Hematopoietic multipotent progenitor cell (in vitro differentiated cells): ENCODE measurements at places on chromosomes 3 and 15. TPM values are rescaled to one million over a fixed set of nuclear protein-coding genes. Genes with fewer than 3 reads are reported as not detected.

Gene ITIH3
- total RNA-seq, result not detected

Gene SLC38A3
- total RNA-seq, result under 0.01 TPM

DNA sequence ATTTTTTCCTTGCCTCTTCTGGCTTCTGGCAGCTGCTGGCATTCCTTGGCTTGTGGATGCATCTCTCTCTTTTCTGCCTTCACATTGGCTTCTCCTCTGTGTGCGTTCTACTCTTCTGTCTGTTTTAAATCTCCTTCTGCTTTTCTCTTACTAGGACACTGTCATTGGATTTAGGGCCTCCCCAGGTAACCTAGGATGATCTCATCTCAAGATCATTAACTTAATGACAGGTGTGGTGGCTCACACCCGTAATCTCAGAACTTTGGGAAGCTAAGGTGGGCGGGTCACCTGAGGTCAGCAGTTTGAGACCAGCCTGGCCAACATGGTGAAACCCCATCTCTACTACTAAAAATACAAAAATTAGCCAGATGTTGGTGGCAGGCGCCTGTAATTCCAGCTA lies 40.9 kb upstream of the ULK4 start:
- no peak for DNase-seq

DNA sequence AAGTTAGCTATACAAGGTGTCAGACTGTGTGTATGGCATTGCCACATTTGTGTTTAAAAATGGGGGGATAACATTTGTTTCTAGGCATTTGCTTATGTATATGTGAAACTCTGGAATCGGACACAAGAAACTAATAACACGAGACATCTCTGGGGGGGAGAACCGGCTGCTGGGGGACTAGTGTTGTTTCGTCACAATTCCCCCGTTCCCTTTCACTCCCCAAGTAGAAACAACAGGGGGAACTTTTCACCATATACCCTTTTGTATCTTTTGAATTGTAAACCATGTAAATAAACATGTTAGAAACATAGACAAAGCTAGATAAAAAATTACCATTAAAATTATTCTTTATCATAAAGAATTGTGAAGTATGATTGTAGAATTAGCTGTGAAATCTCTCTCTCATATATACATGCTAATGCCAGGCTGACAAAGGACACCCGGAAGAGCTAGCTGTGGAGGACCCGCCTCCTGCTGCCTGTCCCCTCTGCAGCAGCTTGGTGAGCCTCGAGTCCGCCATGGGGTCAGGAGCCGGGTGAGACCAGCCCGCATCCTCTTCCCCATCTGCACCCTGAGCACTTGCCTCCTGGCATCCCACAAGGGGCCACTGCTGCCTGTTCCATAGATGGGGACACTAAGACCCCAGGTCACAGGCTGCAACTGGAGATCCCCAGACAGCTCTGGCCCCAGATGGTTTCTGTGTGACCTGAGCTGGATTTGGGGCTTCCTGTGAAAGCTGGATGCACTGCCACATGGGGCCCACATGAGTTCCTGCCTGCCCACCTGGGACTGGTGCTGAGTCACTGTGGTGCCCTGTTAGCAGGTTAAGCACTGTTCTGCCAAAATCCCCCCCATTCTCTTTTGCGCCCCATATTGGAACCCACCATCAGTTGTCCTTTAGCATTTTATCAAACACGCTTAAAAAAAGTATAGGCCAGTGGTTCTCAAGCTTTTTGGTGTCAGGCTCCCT lies 91.6 kb downstream of the IQSEC1 start:
- DNase-seq, result no peak

- DNase-seq, result no peak
These were observed 227.7 kb upstream of the SOX2 start for GRCh38 chr3:181484026-181484425.

DNA sequence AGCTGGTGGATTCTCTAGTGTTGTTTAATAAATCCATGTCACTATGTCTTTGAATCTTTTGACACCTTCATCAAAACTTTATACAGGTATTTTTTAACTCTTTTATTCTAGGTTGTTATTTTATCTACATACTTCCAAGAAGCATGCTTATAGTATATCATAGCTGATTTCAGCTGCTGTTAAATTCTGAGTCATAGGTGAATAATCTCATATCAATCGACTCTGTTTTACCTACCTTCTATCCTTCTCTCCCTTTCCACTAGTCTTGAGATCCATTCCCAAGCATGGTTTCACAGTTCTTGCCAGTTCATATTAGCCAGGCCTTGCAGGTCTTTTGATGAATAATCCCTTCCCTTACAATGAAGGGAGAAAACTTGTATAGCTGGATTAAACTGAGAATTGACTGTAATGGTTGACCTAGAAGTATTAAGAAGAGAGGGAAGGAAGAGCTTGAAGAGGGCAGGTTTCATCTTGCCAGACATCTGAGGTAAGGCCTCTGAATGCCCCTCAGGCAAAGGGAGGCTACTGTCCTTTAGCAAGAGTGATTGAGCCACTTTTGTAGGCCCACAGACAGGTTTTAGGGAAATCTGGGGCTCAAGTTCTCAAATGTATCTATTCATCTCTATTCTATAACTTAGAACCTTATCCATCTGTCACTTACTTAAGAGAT lies 146.4 kb downstream of the EPHA6 start:
- DNase-seq, result no peak

GRCh38 chr15:29066310-29066709 lies 180.5 kb downstream of the APBA2 start:
- no peak for DNase-seq

DNA sequence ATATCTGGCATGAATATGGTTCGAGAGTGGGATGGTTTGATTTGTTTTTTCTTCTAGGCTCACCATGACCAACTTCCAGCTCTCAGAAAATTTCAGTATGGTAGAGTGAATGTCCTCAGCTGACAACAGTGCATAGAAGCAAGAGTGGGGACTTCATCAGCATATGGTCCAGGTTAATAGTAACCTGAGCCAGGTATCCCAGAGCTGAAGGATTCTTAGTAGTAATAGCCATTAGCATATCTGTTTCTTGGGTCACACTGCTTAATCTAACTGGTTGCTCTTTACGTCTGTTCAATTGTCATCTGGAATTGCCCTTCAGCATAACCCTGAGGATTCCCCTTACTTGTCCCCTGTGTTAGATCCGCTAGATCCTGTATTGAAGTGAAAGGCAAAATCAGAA lies 151.8 kb downstream of the GMNC start:
- DNase-seq, result no peak

DNA sequence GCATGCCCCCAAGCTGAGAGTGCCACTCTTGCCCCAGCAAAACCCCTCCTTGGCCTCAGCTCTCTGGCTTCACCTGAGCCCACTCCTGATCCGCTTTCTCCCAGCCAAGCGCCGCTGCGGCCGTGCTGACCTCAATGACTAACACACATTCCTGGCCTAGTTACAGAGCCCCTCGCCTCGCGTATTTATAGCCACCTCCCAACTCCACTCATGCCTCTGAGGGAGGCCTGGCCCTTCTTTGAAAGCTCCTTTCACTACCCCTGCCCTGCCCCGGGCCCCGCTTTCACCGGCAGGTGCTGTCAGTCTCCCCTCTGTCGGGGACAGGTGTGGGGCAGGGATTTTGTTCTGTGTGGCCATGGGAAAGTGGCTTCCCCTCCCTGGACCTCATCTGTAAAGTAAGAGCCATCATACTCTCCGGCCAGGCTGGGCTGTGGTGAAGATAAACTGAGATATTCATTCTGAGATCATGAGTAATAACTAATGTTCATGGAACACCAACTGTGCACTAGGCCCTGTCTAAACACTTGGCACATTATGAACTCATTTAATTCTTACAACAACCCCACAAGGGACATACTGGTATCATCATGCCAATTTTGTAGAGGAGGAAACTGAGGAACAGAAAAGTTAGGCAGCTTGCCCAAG lies 13.2 kb upstream of the ATP2B2 start:
- no peak for DNase-seq

GRCh38 chr15:69661871-69662644 lies 209.4 kb downstream of the RPLP1 start:
- no peak for DNase-seq

- no peak for DNase-seq
These were observed 364.4 kb upstream of the ARHGEF26 start for GRCh38 chr3:153756816-153757215.

DNA sequence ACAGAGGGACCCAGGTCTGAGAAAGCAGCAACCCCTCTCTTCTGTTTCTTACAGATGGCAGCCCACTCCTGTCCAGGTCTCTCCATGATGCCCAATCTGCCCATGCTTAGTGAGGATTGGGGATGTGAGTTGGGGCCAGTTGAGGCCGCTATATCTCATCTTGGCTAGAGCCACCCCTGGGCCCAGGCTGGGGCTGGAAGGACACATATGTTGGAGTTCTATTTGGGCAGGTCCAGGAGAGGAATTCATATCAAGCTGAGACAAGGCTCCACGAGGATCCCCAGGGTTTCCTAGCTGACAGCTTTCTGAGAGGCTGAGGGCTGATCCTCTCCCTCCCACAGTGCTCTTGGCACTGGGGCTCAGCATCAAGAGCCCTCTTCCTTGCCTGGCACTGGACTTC lies 11.4 kb downstream of the TGM5 start:
- no peak for DNase-seq

DNA sequence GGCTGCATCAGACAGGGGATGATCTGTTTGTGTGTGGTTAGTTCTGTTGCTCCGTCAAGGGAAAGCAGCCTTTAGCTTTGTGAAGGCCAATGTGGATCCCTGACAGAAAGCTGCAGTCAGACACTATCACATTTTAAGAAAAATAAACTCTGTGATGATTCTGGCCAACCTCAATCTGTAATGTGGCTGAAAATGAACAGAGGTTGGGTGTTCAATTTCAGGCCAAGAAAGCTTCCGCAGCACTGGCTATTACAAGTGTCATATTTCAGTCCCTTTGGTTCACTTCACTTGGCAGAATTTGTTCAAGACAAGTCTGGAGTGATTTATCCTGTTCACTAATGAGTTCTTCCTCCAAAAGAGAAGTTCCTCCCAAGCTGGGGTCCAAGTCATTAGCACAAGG lies 571.8 kb upstream of the IL12A start:
- DNase-seq, result no peak

DNA sequence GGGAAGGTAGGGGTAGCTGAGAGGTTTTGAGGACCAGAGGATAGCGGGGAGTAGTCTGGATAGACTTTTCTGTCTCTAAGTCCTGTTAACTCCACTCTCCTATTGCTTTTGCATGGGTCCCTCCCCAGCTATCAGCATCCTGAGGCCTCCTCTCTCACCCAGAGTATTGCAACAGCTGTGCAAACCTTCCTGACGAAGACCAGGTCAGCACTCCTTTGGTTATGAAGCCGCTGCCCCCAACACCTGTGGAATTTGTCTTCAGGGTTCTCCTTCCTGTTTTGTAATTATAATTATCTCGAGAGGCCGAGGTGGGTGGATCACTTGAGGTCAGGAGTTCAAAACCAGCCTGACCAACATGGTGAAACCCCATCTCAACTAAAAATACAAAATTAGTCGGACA lies 24.8 kb downstream of the TYRO3 start:
- DNase-seq, result no peak
